Activated CD4-positive, alpha-beta memory T cell treated with anti-CD3 and anti-CD28 coated beads for 36 hours (primary cell): ENCODE measurements at places on chromosomes 12 and 14. TPM values are rescaled to one million over a fixed set of nuclear protein-coding genes. Genes with fewer than 3 reads are reported as not detected.

Gene IAPP
- not detected for total RNA-seq

GRCh38 chr14:100898935-100899883 lies 4.3 kb downstream of the RTL1 start:
- no peak for DNase-seq

GRCh38 chr12:131340616-131341210 lies 370.2 kb upstream of the SFSWAP start:
- no peak for DNase-seq

- DNase-seq: no peak
Measured at GRCh38 chr12:39923364-39923763, 182.5 kb downstream of the SLC2A13 start.

DNA sequence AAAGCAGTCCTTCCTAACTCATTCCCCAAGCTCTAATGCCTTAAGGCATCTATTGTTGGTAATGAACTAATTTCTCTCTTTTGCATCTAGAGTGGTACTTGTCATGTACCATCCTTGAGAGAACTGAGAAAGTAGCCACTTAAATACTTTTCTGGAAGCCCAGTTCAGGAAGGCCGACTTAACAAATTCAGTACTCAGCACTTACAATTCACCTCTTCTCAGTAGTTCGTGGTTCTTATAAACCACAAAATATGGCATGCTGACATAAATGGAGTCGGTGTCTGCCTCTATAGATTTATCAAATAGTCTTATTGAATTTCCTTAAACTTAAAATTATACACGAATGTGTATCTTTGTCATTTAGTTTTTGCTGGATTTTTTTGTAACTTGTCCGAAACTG lies 9.4 kb upstream of the COCH start:
- DNase-seq: no peak

DNA sequence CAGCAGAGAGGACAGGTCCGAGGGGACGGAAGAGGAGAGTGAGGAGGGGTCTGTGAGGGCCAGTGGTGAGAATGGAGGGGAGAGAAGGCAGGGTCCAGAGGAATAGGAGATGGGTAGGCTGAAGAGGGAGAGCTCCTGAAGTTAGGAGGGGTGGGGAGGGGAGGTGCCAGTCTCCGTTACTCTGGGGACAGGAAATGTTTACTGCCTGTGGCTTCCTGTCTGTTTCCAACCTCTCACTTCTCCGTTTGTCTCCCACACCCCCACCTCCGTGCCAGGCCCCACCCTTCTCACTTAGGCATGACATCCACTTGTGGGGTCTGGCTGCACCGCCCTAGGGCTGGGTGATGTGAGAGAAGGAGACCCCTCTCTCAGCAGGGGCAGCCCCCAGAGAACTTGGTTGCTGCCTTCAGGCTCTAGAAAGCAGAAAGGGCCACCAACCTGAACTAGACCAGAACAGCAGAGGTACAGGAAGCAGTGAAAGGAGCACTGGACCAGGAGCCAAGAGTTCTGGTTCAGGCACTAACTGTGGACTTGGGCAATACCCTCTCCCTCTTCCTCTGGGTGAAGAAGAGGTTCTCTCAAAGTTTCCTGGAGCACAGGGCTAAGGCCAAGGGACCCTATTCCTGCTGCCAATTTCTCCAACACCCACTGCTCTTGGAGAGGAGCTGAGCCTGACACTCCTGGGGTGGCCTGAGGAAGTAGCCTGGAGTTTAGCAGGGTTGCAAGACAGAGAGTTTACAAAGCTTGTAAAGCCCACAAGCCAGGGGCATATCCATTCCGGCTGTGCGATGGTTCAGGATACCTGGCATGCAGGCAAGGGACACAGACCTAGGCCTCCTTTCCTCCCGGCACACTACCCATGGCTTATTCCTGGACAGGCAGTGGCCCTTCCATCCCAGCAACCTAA lies 5.5 kb downstream of the ITGA5 start:
- peak; percentile 81 for DNase-seq

- DNase-seq: no peak
Measured at GRCh38 chr12:14901228-14901562, 15.5 kb upstream of the MGP start.

GRCh38 chr12:93387780-93388179 lies 10.1 kb downstream of the NUDT4 start:
- DNase-seq: peak; percentile 83

Gene CYP46A1
- 0.19 TPM for total RNA-seq
